ENCODE measurements at places on chromosomes 5 and 9.

DNA sequence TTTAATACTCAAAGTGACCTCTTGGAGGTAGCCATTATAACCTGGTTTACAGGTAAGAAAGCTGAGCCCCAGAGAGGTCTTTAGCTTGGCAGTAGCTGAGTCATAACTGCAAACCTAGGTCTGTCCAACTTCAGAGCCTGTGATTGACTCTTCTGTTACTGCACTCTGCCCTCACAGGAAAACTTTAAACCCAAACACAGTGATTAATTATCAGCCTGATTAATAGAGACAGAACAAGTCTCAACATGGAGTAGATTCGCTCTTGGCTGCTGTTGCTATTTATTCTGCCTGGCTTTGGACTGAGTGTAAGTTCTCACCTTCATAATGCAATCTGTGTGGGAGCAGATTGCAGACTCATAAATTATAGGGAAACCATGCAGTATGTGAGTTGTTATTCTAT lies 27.4 kb upstream of the TXN start:
- peak; percentile 14 for DNase-seq

DNA sequence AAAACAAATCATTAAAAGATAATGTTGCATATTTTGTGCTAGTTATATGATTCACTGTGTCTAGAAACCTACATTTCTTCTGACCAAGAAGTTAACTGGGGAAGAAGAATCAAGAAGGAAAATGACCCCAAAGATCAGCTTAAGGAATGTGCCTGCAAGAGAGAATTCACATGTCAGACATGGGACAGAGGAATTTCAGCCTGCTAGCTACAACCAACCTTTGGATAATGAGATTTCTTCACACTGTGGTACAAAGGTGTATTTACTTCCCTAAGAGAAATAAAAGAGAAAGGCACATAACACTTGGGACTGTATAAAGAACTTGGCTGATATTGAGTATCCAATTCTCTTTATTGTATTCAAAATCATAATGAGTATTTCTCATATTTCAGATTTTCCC lies 39.6 kb upstream of the ELL2 start:
- peak; percentile 47 for DNase-seq

- peak; percentile 63 for DNase-seq
Observed at GRCh38 chr5:3311433-3311832, 284.2 kb upstream of the IRX1 start.

DNA sequence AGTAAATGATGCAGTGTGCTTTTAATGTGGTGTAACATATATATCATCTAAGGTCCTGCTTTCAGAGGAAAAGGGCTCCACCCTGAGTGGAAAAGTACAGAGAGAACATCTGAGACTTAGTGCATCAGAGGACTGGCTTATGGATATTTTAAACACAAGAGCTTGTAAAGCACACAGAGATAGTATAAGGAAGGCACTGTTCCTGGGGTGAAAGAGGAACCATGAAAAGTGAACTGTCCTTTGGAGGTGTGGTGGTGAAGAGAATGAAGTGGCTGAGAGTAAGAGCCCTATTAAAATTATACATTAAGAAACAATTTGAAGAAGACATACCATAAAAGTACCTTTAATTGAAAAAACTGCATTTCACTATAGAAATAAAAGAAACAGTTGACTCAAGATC lies 68.9 kb downstream of the CSF2 start:
- DNase-seq = no peak

DNA sequence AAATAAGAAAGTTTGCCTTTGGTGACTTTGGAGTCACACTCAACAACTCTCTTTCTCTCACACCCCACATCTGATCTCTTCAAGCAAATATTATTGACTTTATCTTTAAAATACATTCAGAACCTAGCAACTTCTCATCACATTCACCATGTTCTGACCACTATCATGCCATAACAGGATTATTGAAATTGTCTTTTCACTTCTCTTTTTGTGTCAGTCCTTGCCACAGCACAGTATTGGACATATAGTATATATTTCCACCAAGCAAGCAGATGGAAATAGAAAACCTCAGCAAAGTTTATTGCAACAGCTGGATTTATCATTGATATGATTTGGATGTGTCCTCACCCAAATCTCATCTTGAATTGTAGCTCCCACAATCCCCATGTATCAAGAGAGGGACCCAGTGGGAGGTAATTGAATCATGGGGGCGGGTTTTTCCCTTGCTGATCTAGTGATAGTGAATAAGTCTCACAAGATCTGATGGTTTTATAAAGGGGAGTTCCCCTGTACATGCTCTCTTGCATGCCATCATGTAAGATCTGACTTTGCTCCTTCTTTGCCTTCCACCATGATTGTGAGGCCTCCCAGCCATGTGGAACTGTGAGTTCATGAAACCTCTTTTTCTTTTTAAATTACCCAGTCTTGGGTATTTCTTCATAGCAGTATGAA lies 26.9 kb upstream of the ITGA1 start:
- DNase-seq = no peak

GRCh38 chr9:28782630-28783029 lies 1209.3 kb upstream of the C9orf72 start:
- DNase-seq = no peak
